Activated CD8-positive, alpha-beta memory T cell treated with anti-CD3 and anti-CD28 coated beads for 4 hours (primary cell): ENCODE measurements at places on chromosomes 7 and 10.

- DNase-seq, result no peak
These were observed 275.9 kb upstream of the GHITM start for GRCh38 chr10:83863283-83863966.

GRCh38 chr10:72796042-72796441 lies 97.5 kb upstream of the OIT3 start:
- no peak for DNase-seq

DNA sequence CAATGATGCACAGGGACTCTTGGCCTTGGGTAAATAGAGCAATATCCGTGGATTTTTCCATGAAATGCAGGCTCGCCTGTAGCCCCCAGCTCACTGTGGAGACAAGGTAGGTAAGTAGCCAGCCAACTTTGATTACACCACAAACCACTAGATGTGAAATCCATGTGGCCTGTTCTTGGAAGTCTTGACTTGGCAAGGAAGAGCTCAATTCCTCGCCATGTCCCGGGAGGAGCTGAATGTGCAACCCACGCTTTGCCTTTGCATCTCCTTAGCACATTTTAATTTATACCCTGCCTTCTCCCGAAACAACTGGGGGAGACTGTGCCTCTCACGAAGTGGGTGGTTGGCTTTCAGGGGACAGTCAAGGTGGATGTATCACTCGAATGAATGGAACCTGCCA lies 347.7 kb upstream of the MKI67 start:
- no peak for DNase-seq

DNA sequence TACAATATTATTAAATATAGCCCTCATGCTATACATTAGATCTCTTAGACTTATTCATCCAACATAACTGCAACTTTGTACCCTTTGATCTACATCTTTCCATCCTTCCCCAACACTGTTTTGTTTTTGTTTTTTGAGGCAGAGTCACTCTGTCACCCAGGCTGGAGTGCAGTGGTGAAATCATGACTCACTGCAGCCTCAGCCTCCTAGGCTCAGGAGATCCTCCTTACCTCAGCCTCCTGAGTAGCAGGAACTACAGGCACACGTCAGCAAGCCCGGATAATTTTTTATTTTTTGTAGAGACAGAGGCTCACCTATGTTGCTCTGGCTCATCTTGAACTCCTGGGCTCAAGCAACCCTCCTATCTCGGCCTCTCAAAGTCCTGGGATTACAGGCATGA lies 53.3 kb downstream of the NT5C2 start:
- DNase-seq, result no peak

DNA sequence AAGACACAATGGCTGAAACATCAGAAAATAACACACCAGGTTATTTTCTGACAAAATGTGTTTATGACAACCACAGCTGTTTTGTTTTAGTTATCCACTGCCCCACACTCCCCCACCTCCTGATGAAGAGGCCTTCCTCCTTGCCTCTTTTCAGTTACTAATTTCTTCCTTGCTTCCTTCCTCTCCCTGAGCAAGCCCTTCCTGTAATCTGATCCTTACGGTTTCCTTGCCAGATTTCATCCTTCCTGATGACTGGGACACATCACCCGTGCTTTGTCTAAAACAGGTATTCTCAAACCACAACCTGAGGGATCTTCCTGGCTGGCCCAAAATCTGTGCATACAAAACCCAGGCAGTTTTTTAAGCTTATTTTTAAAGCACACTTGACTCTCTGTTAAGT lies 39.4 kb downstream of the CHST15 start:
- no peak for DNase-seq

DNA sequence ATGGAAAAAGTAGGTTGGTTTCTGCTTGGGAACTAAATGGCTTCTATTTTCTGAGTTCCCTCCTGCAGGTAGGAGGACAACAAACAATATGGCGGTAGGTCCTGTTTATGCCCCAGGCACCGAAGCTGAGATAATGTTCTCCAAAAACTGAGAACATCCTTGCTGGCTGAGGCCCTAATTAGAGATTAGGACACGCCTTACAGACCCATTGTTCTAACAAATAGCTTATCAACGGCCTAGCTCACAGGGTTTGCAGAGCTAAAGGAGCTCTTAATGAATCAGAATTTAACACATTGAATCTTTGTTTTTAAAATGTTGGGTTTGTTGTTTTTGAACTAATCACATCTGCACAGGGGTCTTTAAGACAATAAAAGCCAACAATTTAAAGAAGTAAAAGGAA lies 37.0 kb downstream of the HTR5A start:
- DNase-seq, result no peak

DNA sequence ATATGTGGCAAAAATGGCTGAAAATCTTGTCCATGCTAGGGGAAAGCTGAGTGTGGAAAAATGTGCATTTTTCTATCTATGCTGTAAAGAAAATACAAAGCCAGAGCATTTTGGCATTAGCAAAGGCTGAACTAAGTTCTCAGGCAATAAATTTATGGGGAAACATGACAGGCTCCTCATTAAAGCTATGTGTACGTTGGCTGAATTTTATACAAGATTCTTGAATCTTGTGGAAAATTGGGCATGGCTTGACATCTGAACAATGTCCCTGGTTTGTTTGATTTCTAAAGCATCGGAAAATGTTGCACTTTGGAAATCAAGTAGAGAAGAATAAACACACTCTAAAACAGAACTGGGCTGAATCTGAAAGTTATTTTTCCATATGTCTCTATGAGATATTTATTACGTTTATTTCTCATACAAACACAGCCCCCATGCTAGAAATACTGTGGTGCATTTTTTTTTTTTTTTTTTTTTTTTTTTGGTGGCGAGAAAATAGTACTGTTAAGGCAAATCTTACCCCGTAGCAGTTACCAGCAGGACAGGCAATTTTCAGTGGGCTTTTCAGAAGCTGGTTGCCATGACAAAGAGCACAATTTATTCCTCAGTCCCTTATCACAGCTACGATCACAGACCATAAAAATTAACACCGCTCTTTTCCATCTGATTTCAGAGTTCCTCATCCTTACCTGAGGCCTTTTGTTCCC lies 16.9 kb downstream of the CPA1 start:
- no peak for DNase-seq

DNA sequence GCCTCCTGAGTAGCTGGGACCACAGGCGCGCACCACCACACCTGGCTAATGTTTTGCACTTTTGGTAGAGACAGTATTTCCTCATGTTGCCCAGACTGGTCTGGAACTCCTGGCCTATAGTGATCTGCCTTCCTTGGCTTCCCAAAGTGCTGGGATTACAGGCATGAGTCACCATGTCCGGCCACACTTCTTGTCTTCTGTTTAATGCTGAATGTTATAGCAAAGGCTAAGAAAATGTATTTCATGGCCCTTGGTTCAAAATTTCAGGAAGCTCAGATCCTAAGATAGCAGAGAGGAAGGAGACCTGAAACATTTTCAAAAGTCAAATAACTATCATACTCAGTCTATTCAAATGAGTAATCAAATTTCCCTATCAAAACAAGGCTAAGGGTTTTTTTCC lies 229.6 kb downstream of the BAMBI start:
- no peak for DNase-seq

- DNase-seq, result no peak
These were observed 64.8 kb downstream of the AVL9 start for GRCh38 chr7:32560075-32560474.

GRCh38 chr7:113444261-113444660 lies 325.9 kb upstream of the SMIM30 start:
- no peak for DNase-seq

- no peak for DNase-seq
These were observed 28.0 kb downstream of the NIPSNAP2 start for GRCh38 chr7:55992346-55992745.

GRCh38 chr7:128036226-128036940 lies 5.1 kb upstream of the LRRC4 start:
- no peak for DNase-seq

DNA sequence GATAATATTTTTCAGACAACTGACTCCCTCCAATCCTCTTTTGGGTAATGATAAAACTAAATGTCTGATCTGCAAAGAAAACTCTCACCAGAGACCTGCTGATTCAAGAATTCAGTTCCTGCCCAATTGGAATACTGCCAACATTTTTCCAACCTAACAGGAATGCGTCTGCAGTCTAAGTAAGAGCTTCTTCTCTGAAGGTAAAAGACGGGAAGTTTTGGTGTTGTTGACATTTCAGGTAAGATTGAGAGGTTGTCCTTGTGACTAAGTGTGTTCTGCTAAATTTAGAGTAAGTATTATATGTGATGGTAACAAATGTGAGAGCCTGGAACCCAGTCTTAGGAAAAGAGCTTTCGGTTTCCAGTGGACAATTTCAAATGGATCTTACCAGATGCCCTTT lies 17.6 kb downstream of the IFIT5 start:
- no peak for DNase-seq

- no peak for DNase-seq
These were observed 231.4 kb downstream of the PTEN start for GRCh38 chr10:88094795-88095194.

GRCh38 chr10:32005050-32005449 lies 51.2 kb downstream of the KIF5B start:
- DNase-seq, result no peak

GRCh38 chr7:150408393-150409299 lies 29.5 kb downstream of the ZNF775 start:
- no peak for DNase-seq

DNA sequence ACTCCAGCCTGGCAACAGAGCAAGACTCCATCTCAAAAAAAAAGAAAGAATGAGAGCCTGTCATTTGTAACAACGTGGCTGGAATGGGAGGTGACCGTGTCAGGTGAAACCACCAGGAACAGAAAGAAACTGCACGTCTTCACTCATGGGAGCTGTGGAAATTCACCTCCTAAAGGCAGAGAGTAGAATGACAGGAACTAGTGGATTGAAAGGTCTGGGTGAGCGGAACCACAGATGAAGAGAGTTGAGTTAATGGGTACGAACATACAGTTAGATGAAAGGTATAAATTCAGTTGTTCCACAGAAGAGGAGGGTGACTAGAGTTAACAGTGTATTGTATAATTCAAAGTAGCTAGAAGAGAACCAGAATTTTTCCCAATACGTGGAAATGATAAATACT lies 78.6 kb downstream of the MAD1L1 start:
- DNase-seq, result no peak

- no peak for DNase-seq
These were observed 218.6 kb downstream of the THSD7A start for GRCh38 chr7:11613292-11613930.

DNA sequence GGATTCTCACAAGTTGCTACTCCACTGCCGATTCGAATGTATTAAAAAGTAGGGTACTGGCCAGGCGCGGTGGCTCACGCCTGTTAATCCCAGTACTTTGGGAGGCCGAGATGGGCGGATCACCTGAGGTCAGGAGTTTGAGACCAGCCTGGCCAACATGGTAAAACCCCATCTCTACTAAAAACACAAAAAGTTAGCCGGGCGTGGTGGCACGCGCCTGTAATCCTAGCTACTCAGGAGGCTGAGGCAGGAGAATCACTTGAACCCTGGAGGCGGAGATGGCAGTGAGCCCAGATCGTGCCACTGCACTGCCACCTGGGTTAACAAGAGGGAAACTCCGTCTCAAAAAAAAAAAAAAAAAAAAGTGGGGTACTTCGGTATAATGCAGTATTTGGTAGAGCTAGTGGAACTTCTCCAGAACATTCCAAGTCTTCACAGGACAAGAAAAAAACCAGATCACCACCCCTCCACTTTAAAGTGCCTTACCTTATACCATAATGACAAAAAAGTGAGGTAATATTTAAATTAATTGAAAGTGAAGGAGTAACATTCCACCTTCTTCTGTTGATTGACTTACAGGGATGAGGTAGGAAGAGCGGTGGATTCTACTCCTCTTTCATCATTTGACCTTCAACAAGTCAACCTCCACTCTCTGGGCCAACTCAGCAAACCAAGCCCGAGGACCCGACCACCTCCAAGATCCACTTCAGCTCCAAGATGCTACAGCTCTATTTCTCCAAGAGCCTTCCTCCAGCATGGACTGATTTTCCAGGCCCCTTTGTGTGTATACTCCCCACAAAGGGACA lies 2.0 kb downstream of the BAZ1B start:
- DNase-seq, result no peak

- no peak for DNase-seq
These were observed 190.9 kb downstream of the DNAJB6 start for GRCh38 chr7:157527686-157528085.

GRCh38 chr7:88218836-88219605 lies 817 bp downstream of the SRI start:
- no peak for DNase-seq

DNA sequence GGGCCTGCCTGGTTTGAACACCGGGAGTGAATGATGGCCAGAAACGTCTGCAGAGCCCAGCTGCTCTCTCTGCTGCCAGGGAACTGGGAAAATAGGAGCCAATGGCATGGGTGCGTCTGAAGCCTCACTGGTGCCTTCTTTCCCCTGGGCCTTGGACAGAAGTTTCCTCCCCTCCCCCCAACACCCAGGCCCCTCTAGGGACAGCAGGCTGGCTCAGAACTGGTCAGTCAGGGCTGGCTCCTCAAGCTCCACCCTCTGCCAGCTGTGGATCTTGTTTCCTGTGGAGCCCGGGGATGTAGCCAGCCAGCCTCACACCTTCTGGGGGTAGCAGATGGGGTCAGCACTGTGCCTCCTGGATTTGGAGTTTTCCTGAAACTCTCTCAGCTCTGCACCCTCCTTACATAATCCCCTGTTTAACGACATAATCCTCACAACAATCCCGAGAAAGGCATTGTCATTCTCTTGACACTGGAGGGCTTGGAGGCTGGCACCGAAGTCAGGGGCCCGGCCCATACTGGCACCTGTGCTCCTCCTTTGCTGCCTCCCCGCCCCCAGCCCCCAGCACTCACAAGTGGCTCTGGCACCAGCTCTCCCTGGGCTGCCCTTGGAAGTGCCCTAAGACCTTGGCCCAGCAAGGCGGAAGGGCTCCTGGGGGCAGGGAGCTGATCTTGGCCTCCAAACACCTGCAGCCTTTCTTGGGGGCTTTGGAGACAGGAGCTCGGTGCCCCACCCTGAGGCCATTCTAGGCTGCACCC lies 5.7 kb downstream of the LDB3 start:
- no peak for DNase-seq

GRCh38 chr10:34681933-34682332 lies 133.2 kb downstream of the PARD3 start:
- DNase-seq, result no peak

GRCh38 chr7:104548861-104549260 lies 220.5 kb downstream of the LHFPL3 start:
- no peak for DNase-seq

GRCh38 chr10:127090138-127090537 lies 106.3 kb downstream of the INSYN2A start:
- no peak for DNase-seq

GRCh38 chr10:119396008-119396708 lies 146.4 kb downstream of the RGS10 start:
- no peak for DNase-seq

DNA sequence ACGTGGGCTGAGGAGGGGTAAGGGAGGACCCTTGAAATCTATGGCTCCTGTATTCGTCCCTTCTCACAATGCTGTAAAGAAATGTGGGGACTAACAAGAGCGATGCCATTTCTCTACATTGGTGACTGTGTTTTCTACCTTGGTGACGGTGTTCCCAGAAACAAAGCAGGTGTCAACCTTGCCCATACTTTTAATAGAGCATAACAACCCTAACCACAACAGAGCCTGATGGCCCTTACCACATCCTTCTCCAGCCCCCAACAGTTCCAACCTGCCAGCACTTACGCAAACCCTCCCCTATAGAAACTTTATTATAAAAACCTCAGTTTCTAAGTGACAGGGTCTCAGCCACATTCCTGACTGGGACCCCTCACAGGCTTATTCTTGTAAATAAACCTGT lies 28.2 kb upstream of the ADCYAP1R1 start:
- DNase-seq, result no peak
